ENCODE measurements at places on chromosomes 6 and 20. TPM values are rescaled to one million over a fixed set of nuclear protein-coding genes. Genes with fewer than 3 reads are reported as not detected.

GRCh38 chr6:158706369-158706982 lies 56.6 kb downstream of the SYTL3 start:
- DNase-seq, result peak; percentile 35

DNA sequence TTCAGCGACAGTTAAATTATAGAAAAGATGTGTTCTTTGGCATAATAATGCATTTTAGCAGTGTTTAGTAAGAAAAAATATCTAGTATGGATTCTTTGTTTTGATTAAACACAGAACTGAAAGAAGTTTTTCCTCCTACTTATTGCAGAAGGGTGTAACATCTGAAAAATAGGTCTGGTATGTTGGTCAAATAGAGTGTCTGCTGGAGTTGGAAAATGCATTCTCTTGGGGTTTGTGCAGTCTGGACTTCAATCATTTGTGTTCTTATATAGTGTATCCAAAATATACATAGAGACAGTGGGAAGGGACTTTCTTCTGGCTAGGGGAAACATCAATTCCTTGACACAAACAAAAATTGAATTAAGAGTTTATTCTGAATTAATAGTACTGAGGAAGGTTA lies 132.4 kb upstream of the MAN1A1 start:
- DNase-seq, result no peak

DNA sequence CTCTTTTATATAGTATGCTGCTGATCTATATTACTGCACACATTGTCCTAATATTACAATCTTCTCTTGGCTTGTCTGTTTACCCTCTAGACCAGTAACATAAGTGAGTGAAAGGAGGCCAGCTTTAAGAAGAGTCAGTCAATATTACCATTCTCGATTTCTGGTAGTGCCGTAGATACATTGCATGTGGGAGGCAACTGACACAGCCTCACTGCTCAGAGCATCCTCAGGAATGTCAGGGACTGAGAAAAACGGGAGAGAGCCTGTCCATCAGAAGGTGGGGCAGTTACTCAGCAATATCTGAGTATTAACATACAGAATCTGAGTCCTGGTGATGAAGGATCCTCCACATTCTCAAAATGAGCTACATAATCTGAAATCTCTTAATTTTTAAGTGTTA lies 259.9 kb downstream of the GJA1 start:
- DNase-seq, result peak; percentile 19

The PSORS1C1 gene
- total RNA-seq, result 3.4 TPM

The MAN1A1 gene
- total RNA-seq, result 6.3 TPM

The ID4 gene
- total RNA-seq, result 3.8 TPM

- DNase-seq, result peak; percentile 38
Observed at GRCh38 chr6:75101896-75102295, 104.0 kb downstream of the COL12A1 start.

The SDCBP2 gene
- total RNA-seq, result 1.8 TPM

DNA sequence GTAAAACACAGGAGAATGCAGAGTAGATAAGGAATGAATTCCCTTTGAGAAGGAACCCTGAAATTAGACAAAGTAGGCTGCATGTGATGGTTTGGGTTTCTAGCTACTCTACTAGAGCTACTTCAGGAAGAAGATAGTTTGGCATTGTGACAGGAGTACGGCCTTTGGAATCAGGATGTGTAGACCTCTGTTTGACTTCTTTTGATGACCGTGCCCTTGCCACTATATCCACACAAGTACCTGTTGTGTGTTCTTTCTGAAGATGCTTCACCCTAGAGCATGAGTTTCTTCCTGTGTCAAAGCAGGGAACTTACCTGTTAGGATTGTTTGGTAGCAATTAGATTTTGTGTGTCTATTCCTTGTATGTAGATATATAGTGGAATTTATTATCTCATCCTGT lies 41.7 kb downstream of the CD2AP start:
- DNase-seq, result no peak
